ENCODE measurements at places on chromosomes 6 and 20.

- no peak for DNase-seq
Observed at GRCh38 chr20:23186808-23187207, 100.7 kb upstream of the CD93 start.

DNA sequence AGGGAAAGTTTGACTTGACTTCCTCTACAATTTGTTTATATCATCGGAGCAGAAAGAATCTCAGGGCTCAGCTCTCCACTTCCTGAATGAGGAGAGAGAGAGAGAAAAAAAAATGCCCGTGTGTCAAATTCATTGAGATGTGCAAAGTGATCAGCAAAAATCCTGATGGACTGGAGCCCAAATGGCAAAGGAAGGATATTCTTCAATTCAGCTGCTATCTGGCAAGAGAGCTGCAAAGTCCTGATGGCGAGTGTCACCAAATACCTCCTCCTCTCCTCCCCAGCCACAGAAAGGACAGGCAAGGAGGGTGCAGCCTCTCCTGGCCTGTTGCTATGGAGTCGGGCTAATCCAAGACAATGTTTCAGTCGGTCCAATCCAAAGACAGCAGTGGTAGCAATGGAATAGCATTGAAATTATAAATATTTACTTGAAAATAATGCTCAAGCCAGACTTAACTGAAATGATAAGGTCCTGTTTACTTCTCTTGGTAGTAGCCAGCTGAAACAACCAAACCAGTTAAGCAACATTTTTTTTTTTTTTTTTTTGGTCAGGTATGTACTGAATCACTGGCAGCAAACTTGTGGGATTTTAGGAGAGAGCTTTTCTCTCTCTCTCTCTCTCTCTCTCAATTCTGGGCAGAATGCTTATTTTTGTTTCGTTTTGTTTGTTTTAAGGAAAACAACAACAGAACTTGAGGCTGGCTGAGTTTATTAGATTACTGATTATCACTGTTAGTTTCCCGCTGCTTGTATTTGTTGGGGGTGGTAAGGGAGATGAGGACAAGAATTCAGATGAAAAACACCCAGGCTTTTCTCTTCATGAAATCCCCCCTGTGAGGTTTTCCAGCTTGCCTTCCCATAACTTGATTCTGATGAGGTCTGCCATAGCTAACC, 204.2 kb downstream of the BCAS1 start:
- no peak for DNase-seq

GRCh38 chr20:55375920-55376319, 629.4 kb downstream of the CBLN4 start:
- no peak for DNase-seq

- no peak for DNase-seq
Observed at GRCh38 chr6:73556836-73557235, 36.0 kb upstream of the EEF1A1 start.

DNA sequence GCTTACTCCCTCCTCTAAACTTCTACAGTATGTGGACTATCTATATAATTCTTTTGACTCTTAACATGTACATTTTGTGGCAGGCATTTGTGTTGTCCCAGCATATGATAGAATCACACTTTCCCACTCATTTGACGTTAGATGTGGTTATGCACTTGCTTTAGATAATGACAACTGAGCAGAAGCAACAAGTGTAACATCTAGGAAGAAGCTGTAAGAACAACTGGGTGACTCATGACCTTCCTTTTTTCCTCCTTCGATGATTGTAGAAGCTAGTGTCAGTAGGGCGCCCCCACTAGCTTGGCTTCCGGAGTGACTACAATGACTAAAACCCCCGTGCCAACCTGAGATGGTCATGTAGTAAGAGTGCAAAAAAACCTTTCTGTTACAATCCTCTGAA, 74.6 kb upstream of the CEP85L start:
- peak; percentile 59 for DNase-seq

DNA sequence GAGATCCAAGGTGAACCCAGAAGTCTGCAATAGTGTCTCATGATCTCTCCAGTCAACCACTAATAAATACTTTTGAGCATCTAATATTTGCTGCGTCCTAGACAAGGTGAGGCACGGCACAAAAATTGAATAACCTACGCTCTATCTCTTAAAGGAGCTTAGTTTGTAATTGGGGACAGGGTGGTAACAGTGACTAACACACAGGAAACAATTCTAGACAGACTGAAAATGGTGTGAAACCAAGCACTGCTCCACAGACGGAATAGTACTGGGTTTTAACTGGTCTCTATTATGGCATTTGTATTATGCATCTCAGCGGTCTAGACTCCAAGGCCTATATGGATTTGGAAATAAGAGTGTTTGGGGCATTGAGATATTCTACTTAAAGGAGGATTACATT, 120.1 kb downstream of the CLIC5 start:
- DNase-seq: no peak

DNA sequence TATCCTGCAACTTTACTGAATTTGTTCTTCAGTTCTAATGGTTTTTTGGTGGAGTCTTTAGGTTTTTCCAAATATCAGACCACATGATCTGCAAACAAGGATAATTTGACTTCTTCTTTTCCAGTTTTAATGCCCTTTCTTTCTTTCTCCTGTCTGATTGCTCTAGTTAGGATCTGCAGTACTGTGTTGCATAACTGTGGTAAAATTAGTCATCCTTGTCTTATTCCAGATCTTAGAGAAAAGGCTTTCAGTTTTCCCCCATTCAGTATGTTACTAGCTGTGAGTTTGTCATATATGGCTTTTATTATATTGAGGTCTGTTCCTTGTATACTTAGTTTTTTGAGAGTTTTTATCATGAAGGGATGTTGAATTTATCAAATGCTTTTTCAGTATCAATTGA, 4.3 kb downstream of the MICA start:
- no peak for DNase-seq

DNA sequence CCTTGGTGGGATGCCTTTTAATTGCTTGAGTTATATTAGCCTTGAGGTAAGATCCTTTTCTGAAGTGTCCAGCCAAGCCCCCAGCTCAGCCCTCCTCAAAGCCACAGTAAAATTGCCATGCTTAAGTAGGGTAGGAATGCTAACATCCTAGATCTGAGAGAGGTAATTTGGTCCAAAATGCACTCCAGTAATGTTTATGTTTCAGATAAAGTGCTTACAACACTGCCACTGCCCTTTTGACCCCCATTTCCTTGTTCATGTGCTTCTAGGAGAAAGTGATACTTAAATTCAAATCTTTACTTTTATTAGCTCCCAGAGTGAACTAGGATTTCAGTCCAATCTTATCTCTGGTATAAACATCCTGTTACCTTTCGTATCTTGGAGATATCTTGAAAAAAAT, 318.0 kb downstream of the BMP2 start:
- DNase-seq: no peak

DNA sequence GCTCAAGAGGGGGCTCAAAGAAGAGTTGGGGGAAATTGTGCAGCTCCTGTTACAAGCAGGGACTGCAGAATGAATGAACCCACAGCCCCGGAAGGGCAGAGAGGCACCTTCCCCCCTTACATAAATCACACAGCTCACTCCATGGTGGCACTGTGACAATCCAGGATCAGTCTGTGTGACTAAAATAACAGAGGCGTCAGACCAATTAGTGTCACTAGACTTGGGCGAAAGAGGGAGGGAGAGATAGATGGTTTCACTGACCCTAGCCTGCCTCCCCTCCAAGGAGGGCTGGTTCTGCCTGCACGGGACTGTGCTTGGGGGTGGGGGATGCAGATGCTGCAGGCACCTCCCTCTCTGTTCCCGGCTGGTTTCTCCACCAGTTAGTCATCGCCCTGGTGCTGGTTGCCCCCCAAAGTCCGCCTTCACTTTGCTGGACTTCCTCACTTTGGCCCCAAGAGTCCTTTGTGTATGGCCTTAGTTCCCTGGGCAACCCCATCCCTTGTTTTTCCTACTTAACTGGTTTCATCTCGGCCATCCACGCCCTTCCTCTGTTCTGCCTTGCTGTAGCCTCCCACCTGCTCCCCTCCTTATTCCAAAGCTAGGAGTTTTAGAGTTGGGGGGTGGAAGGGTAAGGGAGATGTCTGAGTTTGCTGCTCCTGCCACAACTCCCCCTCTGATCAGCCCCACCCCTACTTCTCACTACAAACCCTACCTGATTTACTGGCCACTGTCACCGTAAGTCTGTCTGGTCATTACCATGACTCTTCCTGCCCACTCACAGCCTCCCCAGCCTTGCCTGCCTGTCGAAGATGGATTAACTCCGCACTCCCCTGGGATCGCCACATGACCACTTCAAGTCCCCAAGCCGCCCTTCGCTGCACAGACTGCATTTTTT, 17.7 kb downstream of the CCDC167 start:
- DNase-seq: no peak

DNA sequence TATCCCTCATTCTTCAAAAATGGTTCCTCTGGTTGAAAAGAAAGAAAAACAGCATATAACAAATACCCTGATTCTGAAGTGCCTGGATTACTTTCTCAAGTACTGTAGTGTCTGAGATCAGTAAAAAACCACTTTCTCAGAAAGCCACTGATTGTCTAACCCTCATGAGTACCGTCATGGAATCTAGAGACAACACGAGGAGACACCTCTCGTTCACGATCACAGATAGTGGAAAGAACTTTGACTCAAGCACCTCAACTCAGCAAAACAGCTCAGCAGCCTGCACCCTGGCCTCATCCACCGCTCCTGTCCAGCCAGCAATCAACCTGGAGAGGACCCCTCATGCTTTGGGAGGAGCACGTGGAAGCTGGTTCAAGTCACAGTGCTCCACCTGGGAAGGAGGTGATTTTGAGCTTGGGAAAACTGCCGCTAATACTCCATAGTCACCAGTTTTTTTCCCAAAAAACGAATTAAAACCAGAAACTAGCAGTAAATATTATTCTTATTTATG, 1.0 kb downstream of the SCML4 start:
- DNase-seq: no peak

- DNase-seq: no peak
Observed at GRCh38 chr20:63457737-63458136, 14.7 kb downstream of the KCNQ2 start.
